ENCODE measurements at places on chromosomes 1 and 21.

- no peak for DNase-seq
Observed at GRCh38 chr1:14824314-14824915, 225.9 kb downstream of the KAZN start.

DNA sequence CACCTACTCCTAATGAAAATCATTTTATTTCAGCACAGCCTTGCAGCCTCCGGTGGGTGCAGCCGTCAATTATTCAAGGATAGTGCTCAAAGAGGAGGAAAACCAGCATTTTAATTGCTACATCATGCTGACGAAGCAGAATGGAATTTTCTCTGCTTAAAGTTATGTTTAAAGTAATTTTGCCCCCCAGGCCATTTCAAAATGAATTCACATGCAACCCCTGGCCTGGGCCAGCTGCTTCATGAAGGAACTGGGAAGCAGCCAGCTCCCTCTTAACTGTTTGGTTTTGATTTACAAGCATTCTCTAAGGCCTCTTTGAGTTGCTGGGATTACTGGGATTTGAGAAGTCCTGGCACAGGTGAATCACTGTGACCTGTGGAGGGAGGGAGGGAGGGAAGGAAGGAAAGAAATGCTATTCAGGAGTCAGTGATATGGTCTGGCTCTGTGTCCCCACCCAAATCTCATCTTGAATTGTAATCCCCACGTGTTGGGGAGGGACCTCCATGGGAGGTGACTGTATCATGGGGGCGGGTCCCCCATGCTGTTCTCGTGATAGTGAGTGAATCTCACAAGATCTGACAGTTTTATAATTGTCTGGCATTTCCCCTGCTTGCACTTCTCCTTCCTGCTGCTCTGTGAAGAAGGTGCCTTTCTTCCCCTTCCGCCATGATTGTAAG is 66.0 kb downstream of the PGBD5 start:
- DNase-seq: no peak

GRCh38 chr1:219067350-219067712 is 106.3 kb upstream of the LYPLAL1 start:
- no peak for DNase-seq

DNA sequence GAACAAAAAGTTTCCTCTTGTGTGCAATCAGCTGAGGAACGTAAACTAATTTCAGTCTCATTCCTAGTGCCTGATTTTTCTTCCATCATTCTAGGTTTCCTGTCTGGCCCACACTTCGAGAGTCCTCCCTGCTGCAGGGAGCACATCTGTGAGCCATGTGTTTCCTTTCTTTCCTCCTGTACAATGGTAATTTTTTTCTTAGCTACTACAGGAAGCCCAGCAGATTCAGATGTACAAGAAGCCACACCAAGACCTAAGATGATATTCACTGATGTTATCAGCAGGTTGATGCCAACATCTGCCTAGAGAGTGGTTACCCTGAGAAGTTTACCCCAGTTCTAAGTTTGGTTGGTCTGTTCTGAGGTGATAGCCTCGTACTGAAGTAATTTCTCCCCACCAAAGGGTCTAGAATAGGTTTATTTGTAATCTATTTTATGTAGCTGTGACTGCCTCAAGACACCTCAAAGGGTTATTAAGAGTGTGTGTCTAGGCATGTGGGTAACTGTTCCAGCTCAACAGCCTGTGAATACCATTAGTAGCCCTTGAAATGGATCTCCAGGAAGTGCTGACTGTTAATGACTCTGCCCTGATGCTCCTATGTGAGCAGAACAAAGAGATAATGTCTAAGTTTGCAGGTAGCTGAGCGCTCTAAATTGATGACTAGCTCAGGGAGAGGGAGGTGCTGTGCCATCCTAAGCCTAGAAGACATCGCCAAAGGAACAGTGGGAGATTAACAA is 31.7 kb upstream of the CLDN14 start:
- DNase-seq: no peak

DNA sequence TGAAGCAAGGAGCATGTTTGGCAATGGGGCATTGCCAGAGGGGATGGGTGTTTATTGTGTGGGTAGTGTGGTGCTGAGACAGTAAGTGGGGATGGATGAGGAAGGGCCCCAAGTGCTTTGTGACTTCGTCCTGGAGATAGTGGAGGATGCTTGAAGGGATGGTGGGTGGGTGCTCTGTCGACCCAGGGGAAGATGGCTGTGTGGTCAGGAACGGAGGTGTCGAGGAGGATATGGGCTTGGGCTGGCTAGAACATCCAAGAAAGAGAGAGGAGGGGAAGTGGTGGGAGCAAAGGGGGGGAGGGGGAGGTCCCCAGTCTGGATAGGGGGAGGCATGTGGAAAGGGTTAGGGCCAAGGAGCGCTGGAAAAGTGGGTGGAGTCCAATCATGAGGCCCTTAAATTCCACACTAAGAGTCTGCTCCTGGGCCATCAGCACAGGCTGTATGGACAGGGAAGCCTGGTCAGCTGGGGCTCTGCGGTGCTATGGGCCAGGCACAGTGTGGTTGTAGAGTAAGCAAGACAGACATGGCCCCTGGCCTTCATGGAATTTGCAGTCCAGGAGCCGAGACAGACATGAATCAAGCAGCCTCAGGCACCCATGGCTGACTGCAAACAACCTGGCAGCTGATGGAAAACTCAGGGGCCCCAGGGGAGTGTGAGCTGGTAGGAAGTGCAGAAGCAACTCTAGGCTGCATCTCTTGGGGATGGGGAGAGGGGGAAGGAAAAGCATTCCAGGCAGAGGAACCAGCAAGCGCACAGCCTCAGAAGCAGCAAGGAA is 36.3 kb downstream of the EDN2 start:
- DNase-seq: no peak

DNA sequence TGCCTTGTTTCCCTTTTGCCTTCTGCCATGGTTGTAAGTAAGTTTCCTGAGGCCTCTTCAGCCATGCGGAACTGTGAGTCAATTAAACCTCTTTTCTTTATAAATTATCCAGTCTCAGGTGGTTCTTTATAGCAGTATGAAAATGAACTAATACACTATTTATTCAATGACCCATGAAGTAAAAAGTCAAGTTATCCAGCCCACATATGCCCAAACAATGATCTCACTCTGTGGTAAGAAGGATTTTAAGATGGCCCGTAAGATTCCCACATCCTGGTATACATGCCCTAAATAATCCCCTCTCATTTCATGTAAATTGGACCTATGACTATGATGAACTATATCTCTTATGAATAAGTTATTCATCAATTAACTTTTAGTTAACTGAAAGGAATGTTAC is 1008.3 kb upstream of the B3GALT2 start:
- no peak for DNase-seq

GRCh38 chr1:1439546-1440261 is 4.2 kb downstream of the VWA1 start:
- DNase-seq: no peak

GRCh38 chr1:15384301-15384901 is 25.3 kb upstream of the EFHD2 start:
- no peak for DNase-seq

GRCh38 chr1:201990427-201990826 is 8.0 kb downstream of the RNPEP start:
- no peak for DNase-seq

- DNase-seq: no peak
Observed at GRCh38 chr1:197076585-197076984, 9.5 kb upstream of the F13B start.

- DNase-seq: peak; percentile 89
Observed at GRCh38 chr1:2476061-2476999, at the start of gene PLCH2. Gene PLCH2, plus strand, starts transcription at chr1:2476289. Its CDS starts 300 bp downstream, at chr1:2476589.

- DNase-seq: no peak
Observed at GRCh38 chr1:211487672-211488208, 4.2 kb downstream of the RD3 start.

- DNase-seq: no peak
Observed at GRCh38 chr1:17212487-17213121, 7.7 kb downstream of the PADI1 start.

GRCh38 chr1:234934611-234935033 is 194.0 kb downstream of the TOMM20 start:
- no peak for DNase-seq

All from D341Med (cell line).